NCI-H82 (cell line): ENCODE measurements at places on chromosomes 4 and X.

DNA sequence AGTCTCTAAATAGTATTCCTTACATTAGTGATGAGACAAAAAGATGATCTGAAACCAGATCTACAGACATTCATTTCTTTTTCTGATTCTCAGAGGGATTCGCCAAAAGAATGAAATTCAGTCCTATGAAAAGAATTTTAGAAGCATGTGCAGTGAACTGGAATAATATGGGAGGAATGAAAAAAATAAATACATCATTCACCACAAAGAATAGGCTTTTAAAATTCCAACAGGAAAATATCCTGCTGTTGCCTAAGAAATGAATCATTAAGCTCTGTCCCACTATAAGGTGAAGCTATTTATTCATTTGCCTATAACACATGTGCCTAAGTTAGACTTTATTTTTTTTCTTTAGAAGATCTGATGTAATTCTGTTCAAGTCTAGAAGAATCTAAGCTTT lies 165.9 kb downstream of the IL15 start:
- no peak for DNase-seq

- no peak for DNase-seq
These were observed 137.6 kb upstream of the SPIN4 start for GRCh38 chrX:63488546-63489373.

DNA sequence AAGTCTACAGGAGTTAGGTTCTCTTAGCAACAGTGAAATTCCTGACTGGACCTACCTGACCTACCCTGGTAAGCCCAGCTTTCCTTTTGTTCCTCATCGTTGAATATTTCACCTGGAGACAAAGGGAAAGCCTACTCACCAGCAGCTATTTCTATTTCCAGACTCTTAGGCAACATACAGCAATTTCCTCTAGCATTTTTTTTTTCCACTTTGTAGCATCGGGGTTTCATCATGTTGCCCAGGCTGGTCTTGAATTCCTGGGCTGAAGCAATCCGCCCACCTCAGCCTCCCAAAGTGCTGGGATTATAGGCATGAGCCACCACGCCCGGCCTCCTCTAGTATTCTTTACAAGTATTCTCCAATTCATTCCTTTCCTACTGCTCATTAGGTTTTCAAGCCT lies 6.8 kb upstream of the S100G start:
- no peak for DNase-seq

GRCh38 chr4:99324979-99325378 lies 3.8 kb upstream of the ADH1B start:
- no peak for DNase-seq

- peak; percentile 57 for DNase-seq
These were observed 155.8 kb downstream of the ANTXR2 start for GRCh38 chr4:79917246-79917645.

GRCh38 chr4:6961496-6962210 lies 52.0 kb downstream of the TBC1D14 start:
- DNase-seq: no peak

DNA sequence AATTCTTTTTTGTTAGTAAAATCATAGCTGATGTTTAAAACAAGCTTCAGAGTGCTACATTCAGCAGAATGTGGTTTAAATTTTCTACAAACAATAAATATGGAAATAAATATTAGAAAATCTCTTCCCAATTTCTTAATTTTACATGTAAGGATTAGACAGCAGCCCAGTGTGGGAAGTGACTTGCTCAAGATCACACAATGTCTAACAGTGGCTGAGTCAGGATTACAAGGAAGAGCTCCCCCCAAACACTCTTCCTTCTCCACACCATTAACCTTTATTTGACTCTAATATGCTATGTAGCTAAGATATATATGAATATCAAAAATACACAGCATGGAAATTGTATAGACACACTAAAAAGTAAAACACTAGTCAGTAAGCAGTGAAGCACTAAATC lies 59.5 kb downstream of the SLC10A7 start:
- DNase-seq: no peak

DNA sequence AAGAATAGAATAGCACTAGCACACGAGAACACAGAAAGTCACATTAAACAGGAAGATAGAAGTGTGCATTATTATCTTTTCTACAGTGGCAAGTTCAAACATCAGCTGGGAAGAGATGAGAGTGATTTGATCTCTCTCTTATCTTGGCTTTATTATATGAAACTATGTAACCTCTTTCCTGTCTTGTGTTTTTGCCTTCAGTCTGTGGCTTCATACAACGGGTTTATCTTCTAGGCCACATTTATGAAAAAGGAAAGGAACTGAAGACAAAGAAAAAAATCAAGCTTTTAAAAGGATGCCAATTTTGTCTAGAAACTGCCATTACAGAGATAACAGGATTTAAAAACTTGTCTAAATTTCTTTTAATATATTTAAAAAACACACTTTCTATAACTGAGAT lies 983.6 kb downstream of the RPA4 start:
- no peak for DNase-seq

GRCh38 chrX:13688384-13688957 lies 457 bp upstream of the RAB9A start:
- no peak for DNase-seq

- no peak for DNase-seq
These were observed 570.3 kb downstream of the RAPGEF2 start for GRCh38 chr4:159673221-159673620.

DNA sequence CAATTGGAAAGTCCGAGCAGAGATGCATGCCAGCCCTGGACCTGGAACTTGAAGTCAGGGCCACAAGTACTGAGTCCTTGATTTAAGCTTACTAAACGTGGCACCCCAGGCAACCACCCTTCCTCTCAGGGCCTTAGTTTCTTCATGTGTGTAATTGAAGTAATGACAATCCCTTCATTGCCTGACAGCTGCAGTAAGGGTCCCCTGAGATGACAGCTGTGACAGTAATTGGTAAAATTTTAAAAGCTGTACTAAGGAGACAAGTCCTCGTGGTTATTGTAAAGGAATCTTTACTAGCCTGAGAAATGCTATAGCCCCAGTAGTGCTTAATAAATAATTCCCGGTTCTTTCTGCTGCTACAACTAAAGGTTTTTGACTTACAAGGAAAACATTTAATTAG lies 175.1 kb upstream of the RADX start:
- DNase-seq: no peak

DNA sequence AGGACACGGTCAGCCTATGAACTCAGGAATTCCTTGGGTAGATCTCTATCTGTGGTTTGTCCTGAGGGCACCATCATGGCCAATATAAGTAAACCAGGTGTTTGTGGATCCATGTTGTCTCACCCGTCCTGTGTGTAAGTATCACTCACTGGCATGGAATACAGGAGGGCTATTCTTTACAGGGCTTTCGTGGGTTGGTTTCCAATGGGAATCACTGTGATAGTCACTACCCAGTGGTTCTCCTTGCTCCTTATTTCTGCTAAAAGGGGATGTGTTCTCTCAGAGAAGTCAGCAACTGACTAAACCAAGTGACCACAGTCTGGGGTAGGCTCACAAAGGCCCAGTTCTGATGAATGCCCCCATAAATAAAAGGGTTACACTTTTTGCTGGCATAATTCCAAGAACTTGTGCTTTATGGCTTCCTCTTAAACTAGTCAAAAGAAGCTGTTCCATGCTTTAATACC lies 236.7 kb upstream of the JADE1 start:
- DNase-seq: no peak

DNA sequence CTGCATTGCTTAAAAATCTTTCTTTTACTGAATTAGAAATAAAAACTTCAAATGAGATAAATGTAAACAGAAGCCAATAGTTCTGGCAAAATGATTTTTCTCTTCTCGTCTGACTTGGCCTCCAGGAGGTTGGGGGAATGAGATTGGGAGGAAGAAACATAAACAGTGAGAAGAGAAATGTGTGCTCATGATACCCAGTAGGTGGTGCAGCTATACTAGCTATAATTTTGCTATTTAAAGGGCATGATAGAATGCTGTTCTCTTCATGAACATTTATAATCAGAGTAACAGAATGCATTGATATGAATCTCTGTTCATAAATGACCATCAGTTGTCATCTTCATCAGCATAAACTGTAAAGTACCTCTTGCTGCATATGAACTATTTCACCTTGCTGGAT lies 85.5 kb downstream of the TACR3 start:
- peak; percentile 5 for DNase-seq

DNA sequence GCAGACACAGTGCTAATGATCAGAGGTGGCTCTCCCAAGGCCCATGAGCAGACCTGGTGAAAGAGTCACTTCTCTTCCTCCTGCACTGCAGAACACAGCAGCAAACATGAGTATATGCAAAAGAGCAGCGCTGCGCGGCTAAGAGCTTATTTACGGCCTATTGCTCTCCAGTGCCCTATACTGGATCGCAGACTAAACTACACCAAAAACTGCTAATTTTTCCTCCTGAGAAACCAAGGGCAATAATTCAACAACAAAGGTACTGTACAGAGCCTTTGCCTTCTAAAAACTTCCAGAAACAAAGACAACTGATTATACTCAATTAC lies 702.5 kb downstream of the ARAP2 start:
- DNase-seq: peak; percentile 6

- no peak for DNase-seq
These were observed 174.2 kb upstream of the SCML1 start for GRCh38 chrX:17563076-17563475.

DNA sequence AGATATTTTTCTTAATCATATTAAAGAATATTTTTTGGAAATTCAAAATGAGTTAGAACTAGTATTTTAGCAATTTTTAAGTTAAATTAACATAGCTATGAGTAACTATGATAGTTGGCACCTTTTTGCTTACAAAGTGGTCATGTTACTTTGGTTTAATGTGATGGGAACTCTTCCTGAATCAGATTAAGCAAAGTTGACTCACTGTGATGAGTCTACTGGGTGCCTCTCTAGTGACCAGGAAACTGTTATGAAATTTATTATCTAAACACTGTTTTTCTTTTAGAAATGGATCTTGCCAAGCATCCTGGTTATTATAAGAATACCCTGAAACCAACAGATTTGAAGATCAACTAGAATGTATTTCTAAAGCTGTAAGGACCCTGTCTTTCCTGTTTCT lies 985.8 kb downstream of the TRAM1L1 start:
- DNase-seq: no peak

GRCh38 chrX:107804427-107804826 lies 21.2 kb upstream of the MID2 start:
- no peak for DNase-seq

GRCh38 chr4:18180892-18181291 lies 159.3 kb upstream of the LCORL start:
- DNase-seq: no peak

DNA sequence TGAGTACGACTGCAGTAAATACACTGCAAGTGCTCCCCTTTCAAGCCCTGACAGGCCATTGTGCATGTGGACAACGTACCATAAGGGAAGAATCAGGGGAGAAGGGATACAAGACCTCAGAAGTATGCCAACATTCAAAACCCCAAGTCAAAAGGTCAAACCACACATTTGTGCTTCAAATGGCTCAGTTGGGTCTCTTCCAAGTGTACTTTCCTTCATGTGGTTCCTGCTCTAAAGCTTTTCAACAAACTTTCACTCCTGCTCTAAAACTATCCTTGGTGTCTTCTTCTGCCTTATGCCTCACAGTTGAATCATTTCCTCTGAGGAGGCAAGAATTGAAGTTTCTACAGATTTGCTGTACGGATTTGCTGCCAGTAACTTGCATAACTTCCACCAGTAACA lies 305.7 kb upstream of the SLIT2 start:
- DNase-seq: no peak

DNA sequence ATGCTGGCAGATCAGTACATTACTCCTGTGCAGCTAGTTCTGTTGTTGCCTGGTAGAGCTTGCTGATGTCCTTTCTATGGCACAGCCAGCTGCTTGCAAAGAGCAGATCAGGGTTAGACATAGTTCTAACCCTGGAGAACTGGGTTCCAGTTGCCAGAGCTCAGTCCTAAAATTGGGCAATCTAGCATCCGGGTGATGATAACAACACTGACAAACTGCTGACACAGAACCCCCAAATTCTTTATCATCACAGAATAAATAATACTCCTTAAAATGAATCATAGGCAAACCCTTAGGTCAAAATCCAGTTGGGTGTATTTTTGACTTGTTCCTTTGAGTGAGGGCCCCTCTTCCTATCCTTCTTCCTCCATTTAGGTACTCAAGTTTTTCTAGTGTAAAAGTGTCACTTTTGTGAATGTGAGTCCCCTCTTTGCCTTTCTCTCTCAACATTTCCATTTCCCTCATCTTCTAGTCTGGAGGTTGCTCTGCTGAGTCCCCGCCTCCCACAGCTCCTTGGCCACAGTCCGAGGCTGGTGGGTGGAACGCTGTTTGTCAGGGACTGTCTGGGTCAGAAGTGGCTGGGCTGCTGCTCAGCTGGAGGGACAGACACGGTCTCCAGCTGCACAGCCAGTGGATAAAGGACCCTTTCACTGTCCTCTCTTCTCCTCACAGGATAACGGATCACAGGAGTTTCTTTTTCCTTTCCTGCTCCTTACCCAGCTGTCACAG lies 93.6 kb upstream of the RASGEF1B start:
- no peak for DNase-seq

DNA sequence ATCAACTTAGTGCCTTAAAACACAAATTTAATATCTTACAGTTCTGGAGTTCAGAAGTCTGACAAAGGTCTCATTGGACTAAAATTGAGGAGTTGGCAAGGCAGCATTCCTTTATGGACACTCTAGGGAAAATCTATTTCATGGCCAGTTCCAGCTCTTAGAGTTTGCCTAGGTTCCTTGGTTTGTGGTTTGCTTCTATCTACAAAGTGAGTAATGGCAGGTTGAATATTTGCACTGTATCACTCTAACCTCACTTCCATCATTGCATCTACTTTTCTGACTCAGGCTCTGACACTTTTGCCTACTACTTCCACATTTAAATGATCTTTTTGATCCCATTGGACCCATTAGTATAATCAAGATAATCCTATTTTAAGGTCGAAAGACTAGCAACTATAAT lies 64.7 kb upstream of the PCDH10 start:
- DNase-seq: no peak

GRCh38 chrX:33128048-33128805 lies 83.1 kb downstream of the DMD start:
- DNase-seq: peak; percentile 47

- DNase-seq: no peak
These were observed 43.7 kb downstream of the FRMPD3 start for GRCh38 chrX:107493141-107493540.

DNA sequence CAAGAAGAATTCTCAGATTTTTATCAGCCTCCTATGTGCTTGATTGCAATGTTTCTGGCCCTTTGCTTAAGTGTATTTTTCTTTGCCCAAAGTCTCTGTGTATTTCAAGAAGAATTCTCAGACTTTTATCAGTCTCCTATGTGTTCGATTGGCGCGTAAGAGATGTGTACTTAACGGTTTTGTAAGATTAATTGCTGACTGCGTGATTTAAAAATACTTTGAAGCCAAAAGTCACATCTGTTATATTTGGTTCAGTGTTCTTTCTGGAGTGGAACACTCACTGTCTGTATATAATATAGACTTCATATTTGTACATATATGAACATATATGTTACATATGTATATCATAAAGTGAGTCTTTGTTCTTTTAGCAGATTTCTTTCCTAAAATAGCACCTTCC lies 11.4 kb downstream of the SCML1 start:
- DNase-seq: no peak

GRCh38 chr4:56701644-56702043 lies 20.5 kb upstream of the HOPX start:
- DNase-seq: peak; percentile 71

GRCh38 chr4:44563496-44563895 lies 87.9 kb downstream of the YIPF7 start:
- DNase-seq: no peak
